ENCODE measurements at places on chromosomes 16 and 17.
A peak's percentile ranks its signal among the peaks of the same experiment; 100 is the strongest.

GRCh38 chr16:637081-638018 lies 1.2 kb upstream of the METTL26 start:
- peak; percentile 99 for DNase-seq

- DNase-seq: no peak
Measured at GRCh38 chr16:85017151-85017550, 5.8 kb upstream of the ZDHHC7 start.

GRCh38 chr17:76510831-76511244 lies 9.6 kb upstream of the RHBDF2 start:
- DNase-seq: no peak

DNA sequence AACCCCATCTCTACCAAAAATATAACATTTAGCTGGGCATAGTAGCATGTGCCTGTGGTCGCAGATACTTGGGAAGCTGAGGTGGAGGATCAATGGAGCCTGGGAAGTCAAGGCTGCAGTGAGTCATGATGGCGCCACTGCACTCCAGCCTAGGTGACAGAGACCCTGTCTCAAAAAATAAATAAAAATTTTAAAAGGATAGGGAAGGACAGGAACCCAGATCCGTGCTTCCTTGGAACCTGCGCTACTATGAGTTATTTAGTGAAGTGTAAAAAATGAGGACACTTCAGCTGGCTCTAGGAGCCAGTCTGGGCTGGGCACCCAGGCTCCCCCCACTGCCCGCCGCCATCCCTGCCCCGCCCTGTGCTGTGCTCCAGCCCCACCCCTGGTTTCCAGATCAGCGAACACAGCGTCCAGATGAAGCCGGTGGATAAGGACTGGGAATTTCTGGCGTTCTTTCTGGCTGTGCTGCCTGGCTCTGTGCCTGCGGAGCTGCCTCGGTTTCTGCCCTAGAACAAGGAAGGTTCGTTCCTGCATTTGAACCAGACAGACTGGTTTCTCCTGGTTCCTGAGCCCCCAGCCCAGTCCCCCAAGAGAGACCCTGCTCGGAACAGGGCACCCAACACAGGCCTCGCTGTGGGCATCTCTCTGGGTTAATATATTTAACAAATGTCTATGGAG lies 18.5 kb downstream of the PLLP start:
- DNase-seq: no peak

- DNase-seq: no peak
Measured at GRCh38 chr17:74259667-74260524, 14.1 kb upstream of the DNAI2 start.

DNA sequence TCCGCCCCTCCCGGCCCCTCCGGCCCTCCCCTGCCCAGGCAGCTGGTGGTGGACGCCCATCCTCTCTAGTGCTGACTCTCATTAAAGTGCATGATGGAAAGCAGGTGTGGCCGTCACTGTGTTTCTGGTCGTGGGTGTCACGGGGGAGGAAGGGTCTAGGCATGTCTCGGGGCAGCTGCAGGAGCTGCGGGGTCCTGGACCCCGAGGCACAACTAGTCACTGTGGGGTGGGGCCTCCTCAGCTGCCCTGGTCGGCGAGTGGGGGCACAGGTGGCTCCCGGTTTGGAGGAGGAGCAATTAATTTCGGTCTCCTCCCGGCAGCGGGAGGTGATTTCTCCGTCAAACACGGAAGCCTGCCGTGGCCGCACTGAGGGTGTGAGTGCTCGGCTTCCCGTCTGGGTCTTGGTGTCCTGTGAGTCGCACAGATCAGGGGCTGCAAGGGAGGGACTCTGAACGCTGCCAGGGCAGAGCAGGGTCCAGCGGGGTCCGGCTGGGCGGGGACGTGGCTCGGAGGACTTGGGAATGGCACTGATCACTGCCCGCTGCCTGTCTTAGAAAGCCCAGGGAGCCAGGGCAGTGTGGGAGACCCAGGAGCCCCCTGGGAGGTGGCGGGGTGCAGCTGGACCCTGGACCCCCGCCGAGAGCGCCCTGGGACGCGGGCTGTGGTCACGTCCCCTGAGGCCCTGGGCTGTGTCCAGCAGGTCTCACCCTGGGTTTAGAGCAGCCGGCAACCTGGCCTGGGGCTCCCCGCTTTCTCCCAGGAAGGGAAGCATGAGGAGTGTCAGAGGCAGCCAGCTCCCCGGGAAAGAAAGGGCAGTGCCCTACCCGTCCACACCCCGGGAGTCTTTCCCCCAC lies 3.3 kb downstream of the TPSD1 start:
- DNase-seq: no peak
